ENCODE measurements at places on chromosomes 3 and 15.

GRCh38 chr3:195094191-195094921 lies 176.6 kb downstream of the XXYLT1 start:
- no peaks in the 10 kb centered on the region for H3K36me3 ChIP-seq
- no peaks in the 10 kb centered on the region for H3K4me1 ChIP-seq
- no peak overlapping the region for H3K27ac ChIP-seq
- peak; percentile 43 for DNase-seq
- no peak overlapping the region for H3K4me3 ChIP-seq
- H3K27me3 ChIP-seq = no peaks in the 10 kb centered on the region

DNA sequence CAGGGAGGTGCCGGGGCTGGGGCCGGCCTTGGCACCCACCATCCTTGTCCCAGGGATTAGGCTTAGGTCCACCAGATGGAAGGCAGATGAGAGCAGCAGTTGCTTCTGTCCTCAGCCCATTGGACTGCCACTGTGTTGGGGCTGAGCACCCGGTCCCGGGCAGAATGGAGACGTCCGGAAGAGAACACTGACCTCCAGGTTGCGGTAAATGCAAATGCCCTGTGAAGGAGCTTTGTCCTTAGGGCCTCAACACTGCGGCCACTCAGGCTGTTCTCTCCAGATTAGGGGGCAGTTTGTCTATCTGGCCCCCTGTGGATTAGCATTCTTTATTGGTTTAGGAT lies at the start of gene SERINC4:
Gene SERINC4 (minus strand): TSS at position 276 of the 341 bp plus-strand sequence. CDS start 234 bp downstream, at position 42.
- H3K36me3 ChIP-seq = peaks cover 11% of the 10 kb centered on the region
- no peak for DNase-seq
- H3K4me3 ChIP-seq = peak within 1 kb of the TSS; percentile 60

GRCh38 chr3:157544501-157545130 lies 41.4 kb upstream of the VEPH1 start:
- no peak overlapping the region for H3K27ac ChIP-seq
- no peak for DNase-seq
- H3K4me3 ChIP-seq = no peak overlapping the region

GRCh38 chr3:30578479-30578878 lies 27.9 kb upstream of the TGFBR2 start:
- peak; percentile 69 for DNase-seq
- no peaks in the 10 kb centered on the region for H3K27me3 ChIP-seq
- no peaks in the 10 kb centered on the region for H3K4me1 ChIP-seq
- no peak overlapping the region for H3K4me3 ChIP-seq
- H3K27ac ChIP-seq = no peak overlapping the region
- H3K36me3 ChIP-seq = no peaks in the 10 kb centered on the region

GRCh38 chr3:155435821-155436220 lies 142.3 kb upstream of the STRIT1 start:
- H3K4me1 ChIP-seq = no peaks in the 10 kb centered on the region
- H3K27ac ChIP-seq = no peak overlapping the region
- H3K4me3 ChIP-seq = no peak overlapping the region

GRCh38 chr15:85725564-85725963 lies 69.2 kb downstream of the KLHL25 start:
- no peak overlapping the region for H3K4me3 ChIP-seq
- peak overlapping the region; percentile 57 for H3K27ac ChIP-seq
- no peak for DNase-seq

- H3K27ac ChIP-seq = peak overlapping the region; percentile 59
- H3K27me3 ChIP-seq = no peaks in the 10 kb centered on the region
- H3K4me1 ChIP-seq = no peaks in the 10 kb centered on the region
- DNase-seq = no peak
- H3K36me3 ChIP-seq = peaks cover 3% of the 10 kb centered on the region
- H3K4me3 ChIP-seq = peak overlapping the region; percentile 77
These were observed 980 bp downstream of the PARP9 start for GRCh38 chr3:122562923-122563716.

DNA sequence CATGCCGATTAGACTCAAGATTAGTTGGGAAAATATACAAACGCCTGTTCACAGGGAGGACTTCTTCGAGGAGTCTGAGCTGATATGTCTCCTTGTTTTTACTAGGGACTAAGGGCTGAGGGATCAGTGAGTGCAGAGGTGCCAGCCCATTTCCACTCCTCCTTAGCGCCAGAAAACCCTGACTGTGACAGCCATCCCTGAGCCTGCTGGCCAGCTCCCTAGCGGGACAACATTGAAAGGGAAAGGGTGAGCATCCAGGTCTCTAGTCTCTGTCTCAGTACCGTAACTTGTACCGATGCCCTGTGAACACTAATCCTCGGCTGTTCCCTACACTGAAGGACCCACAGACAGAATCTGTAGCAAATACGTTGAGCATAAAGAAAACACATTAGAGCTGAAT lies 243.4 kb downstream of the WNT5A start:
- no peak overlapping the region for H3K27ac ChIP-seq
- H3K36me3 ChIP-seq = no peaks in the 10 kb centered on the region
- no peak for DNase-seq
- no peak overlapping the region for H3K4me3 ChIP-seq
- H3K4me1 ChIP-seq = no peaks in the 10 kb centered on the region

- H3K27me3 ChIP-seq = no peaks in the 10 kb centered on the region
- no peak overlapping the region for H3K27ac ChIP-seq
- H3K4me1 ChIP-seq = no peaks in the 10 kb centered on the region
- H3K4me3 ChIP-seq = no peak overlapping the region
- no peak for DNase-seq
These were observed 156.1 kb downstream of the DIPK2A start for GRCh38 chr3:144127700-144128099.

- no peak overlapping the region for H3K27ac ChIP-seq
- no peak overlapping the region for H3K4me3 ChIP-seq
- no peaks in the 10 kb centered on the region for H3K36me3 ChIP-seq
- no peaks in the 10 kb centered on the region for H3K27me3 ChIP-seq
These were observed 858.9 kb upstream of the CFAP20DC start for GRCh38 chr3:59908701-59909100.

Data from aorta (tissue), 5 donors.